NCI-H774 (cell line): ENCODE measurements at places on chromosomes 2 and 18.

DNA sequence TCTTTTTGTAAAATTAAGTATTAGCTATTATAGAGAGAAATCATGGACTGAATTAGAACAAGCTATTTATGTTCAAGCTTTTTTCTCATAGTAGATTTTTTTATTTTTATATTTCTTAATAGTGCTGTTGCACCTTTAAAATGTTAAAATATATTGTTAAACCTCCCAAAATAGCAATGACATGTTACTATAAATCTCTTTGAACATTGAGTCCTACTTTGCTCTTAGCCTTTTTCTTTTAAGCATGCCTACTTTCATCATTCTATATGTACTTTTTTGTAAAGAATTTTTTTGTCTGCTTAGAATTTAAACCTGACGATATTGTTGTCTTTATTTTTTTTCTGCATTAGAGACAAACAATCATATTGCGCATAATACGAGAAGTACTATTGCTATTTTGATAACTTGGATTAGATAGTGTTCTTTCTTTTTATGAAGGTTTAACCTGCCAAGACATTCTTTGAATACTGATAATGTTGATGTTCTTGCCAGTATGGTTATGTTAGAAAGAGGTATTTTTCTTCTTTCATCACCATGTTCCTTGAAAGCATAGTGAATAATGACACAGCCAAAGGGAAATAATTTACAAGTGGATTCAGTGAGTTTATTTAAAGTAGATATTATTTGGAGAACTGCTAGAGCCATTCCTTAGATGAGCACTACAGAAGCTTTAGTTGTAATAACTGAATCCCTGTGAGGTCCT lies 40.6 kb downstream of the PMS1 start:
- DNase-seq = no peak

DNA sequence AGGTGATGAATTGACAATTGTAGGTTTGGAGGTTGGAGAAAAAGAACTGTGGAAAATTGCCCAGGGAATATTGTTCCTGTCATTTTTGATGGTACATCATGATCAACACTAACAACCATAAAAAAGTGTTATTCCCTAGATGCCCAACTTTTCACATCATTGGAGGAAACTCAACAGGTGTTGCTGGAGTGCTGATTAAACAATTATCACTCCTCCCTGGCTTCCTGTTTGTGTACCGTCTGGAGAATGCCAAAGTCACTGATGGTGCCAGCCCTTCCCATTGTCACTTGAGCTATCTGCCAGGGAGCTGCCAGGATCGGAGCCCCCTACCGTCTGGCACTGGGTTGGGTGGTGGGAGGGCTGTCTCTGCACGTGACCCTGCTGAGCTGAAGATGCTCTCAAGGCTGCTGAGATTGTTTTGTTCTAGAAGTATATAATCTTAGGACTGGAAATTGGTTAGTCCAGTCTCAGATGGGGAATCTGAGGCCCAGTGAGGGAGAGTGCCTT lies 156.9 kb downstream of the PRKCE start:
- peak; percentile 44 for DNase-seq

DNA sequence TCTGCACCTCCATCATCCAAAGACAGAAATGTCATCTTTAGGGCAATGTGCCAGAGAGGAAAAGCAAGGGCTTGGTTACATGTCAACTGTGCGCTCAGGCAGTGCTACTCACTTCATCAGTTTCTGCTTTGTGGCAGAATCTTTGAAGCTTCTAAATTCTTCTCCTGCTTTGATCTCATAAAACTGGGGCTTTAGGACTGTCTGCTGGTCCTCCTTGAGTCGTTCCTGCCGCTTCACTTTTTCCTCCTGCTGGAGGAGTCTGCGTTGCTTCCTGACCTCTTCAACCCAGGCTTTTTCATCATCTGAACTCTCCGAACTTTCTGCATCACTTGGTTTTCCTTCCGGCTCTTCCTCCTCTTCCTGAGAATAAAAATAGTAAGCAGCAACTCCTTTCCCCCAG lies 100.8 kb downstream of the NOL10 start:
- no peak for DNase-seq

GRCh38 chr18:11842562-11842961 lies 8.7 kb upstream of the CHMP1B start:
- no peak for DNase-seq

- DNase-seq = peak; percentile 20
Measured at GRCh38 chr18:286515-287310, 18.9 kb upstream of the THOC1 start.

- no peak for DNase-seq
Measured at GRCh38 chr2:113974727-113975126, 84.8 kb downstream of the ACTR3 start.
